ENCODE measurements at places on chromosomes 2 and 18.

GRCh38 chr2:10665833-10666232 is 23.9 kb downstream of the NOL10 start:
- no peak for DNase-seq

GRCh38 chr2:12416600-12416999 is 300.1 kb upstream of the TRIB2 start:
- DNase-seq: peak; percentile 12

DNA sequence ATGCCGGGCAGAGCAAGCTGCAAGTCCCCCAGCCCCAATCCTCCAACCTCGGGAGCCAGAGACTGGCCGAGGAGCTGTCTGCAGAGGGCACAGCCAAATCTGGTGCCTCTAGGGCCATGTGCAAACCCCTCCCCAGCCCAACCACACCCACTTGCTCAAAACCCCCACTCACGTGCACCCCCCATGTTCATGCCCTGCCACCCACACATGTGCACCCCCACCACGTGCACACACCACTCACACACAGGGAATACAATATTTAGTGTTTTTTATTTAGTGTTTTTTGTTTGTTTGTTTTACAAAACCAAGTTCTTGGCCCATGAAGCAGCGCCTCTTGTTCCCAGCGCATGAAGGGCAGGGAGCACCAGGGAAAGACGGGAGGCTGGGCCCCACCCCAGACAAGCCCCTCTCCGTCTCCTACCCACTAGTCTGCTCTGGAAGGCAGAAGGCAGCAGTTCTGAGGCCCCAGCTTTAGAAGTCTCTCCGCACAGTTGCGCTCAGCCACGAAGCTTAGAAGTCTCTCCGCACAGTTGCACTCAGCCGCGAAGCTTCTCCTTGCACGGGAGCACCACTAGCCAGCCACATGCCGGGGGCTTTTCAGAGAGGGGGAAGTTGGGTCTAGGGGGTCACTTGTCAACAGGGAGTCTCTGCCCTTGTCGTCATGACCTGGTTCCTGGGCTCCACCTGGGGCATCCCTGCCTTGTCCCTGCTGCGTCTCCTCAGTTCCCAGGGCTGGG is 276.1 kb upstream of the HDAC4 start:
- DNase-seq: no peak

DNA sequence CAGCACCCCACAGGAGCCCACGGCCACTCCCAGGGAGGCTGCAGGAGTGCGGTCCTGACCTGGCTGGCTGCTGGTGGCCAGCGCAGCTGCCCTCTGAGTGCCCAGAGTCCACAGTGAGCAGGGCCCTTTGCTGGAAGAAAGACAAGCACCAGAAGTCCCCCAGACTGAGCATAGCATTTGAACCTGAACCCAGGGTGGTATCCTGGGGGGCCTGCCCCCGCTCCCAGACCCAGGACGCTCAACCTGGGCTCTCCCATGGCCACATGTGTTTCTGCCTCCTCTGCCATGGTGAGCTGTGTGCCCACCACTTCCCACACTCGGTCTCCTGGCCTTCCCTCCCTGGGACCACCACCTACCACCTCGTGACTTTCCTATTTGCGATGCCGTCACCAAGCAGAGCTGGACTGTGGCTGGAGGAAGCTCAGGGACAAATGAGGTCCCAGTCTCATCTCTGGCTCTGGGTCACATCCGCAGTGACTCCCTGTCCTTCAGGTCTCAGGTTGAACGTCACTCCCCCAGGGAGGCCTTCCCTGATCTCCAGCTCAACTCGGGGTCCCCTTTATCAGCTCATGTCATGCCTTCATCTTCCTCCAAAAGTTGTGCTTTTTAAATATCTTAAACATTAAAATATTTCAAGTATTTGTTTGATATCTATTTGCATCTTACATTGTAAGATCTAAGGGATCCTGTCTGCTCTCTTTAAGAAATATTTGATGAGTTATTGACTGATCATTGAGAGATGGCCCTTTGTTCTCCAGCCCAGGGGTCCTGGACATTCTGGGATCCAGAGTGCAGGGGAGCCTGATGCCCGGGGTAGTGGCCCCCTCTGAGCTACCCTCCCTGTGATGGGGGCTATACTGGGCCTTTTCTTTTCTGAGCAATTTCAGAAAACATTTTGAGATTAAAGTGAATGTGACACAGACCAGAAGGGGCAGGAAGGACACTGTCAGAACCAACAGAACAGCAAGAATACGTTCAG is 16.4 kb upstream of the GPR55 start:
- no peak for DNase-seq

DNA sequence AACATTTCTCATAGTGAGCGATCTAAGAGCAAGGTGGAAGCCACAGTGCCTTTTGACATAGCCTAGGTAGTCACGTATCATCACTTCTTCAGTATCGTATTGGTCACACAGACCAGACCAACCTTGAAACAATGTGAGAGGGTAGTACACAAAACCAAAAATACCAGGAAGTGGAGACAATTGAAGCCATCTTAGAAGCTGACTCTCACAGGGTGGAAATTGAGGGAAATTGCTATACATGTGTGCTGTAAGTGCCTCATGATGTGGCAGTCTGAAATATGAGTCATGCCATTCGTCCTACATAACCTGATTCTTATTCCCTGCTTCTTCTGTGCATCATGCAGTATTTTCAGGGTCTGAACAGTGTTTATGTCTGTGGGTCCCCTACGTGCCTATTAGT is 62.3 kb upstream of the STON1 start:
- no peak for DNase-seq

DNA sequence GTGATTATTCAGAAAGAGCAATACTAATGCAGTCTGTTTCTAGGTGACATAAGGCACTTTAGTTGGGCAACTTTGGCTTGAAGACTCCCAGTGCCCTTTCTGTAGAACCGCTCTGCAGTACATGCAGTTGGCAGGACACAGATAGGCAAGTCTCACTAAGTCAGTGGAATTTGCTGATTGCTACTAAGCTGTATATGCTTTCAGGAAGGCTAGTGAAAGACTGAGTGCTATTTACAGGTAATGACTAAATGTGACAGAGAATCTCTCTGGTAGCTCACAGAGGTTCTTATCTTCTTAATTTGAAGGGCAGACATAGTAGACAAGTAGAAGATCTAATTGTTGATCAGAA is 243.0 kb downstream of the WDPCP start:
- DNase-seq: no peak

- DNase-seq: no peak
Observed at GRCh38 chr2:226573158-226573557, 226.5 kb downstream of the IRS1 start.

DNA sequence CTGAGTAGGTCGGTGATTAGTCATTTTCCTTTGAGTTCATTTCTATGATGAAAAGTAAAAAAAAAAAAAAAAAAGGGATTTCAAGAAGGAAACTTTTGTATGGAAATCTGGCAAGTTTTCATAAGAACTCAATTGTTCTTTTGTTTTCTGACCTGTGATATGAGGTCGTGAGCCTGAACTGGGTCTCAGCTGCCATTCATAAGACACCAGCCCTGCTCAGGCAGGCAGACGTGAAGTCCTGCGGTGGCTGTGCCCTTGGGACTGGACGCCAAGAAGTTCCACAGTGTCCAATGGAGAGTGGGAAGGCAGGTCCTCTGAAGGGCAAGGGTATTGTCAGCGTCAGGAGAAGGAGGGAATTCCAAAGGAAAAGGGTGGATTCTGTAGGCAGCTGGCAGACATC is 183.9 kb downstream of the NCK2 start:
- no peak for DNase-seq

GRCh38 chr2:110120171-110121051 is 4.8 kb upstream of the MALL start:
- no peak for DNase-seq

GRCh38 chr18:68520406-68521075 is 194.4 kb downstream of the TMX3 start:
- DNase-seq: no peak

DNA sequence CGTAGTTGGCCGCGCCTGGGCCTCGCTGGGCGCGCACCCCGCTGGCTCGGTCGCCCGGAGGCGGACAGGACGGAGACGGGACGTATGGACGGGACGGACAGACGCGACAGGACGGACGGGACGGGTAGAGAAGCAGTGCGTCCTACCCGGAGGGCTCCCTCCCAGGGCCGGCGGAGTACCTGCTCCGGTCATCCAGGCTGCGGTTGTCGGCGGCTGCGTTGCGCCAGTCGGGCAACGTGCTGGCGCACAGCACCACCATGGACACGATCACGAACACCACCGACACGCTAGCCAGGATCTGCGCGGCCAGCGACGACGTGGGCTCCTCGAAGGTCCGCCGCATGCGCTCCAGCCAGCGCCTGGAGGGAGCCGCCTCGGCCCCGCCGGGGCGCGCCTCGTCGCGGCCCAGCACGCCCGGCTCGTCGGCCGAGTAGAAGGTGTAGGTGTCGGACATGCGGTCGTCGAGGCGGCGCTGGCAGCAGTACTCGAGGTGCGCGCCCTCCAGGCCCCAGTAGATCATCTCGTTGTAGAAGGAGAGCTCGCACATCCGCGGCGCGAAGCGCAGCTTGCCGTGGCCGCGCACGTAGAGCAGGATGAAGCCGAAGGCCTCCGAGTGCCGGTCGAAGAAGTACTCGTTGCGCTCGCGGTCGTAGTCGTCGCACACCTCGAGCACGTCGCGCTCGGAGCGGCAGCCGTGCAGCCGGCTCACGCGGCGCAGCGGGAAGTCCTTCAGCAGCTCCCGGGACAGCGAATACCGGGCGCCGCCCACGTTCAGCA is 903 bp downstream of the KCNG3 start:
- no peak for DNase-seq

DNA sequence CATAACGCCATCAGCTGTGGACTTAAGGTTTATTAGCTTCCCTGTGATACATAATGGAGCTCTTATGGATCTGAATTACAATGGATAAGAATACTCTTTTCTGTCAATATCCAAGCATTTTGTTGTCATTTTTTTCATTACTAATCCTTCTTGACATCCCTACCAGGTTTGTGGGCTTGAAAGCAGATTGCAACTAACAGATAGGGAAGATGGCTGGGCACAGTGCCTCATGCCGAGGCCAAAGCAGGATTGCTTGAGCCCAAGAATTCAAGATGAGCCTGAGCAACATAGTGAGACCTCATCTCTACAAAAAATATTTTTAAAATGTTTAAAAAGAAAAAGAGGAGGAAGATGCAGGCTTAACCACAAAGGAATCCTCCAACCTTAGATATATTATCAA is 42.4 kb downstream of the ASXL2 start:
- DNase-seq: no peak

DNA sequence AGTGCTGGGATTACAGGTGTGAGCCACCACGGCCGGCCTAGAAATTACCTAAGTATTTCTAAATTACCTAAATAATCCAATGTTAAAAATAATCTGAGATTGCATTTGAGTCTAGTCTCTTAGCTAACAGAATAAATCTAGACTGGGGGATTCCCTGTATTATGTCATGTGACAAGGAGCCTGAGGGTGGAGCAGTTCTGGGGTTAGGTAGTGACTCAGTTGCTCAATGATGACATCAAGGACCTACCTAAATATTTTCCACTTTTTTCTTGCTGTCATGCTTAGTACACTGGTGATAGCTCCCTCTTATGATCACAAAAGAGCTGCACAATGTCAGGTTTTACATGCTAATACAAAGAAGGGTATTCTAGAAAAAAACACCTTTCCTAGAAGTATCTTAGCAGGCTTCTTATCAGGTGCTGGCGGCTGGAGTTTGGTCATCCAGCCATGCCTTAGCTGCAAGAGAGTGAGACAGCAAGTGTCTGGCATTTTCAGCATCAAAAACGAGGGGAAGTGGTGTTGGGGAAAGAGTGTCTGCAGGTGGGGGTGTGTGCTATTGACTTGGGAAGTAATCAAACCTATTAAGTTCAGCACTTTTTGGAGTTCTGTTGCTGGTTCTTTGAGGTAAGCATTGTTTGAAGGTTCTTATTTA is 17.5 kb upstream of the CEP192 start:
- DNase-seq: no peak

DNA sequence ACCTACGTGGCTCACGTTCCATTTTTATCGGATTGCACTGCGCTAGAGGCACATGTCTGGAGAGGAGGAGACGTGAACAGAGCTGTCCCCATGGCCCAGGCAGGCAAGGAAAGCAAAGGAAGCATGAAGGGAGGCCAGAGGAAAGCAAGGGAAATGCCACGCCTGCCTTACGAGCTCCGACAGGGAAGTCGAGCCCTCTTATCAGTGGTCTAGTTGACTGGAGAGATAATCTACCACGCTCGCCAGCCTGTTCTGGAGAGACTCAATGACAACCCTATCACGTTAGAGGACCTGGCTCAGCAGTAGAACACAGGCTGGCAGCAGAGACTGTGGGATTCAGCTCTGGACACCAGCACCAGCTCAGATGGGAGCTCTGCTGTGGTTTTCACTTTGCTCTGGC is 202.6 kb upstream of the ID2 start:
- no peak for DNase-seq

DNA sequence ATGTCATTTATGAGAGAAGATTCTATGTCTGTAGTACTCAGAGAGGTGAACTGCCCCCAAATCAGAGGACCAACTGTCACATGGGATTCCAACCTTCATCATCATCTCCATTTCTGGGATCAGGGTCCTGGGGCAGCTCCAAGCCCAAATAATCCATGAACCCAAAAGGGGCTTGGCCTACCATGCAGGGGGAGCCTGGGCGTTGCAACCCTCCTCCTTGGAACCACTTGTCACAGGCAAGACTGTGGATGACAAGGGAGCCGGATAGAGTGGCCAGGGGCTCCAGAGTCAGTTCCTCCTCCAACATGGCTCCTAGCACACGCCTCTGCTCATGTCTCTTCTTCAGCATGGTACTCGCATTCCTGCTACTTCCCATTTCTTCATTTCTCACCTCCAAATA is 7.9 kb downstream of the CTLA4 start:
- no peak for DNase-seq

GRCh38 chr2:5777131-5777535 is 84.9 kb downstream of the SOX11 start:
- DNase-seq: no peak

GRCh38 chr2:229201521-229201920 is 69.6 kb downstream of the PID1 start:
- DNase-seq: no peak

DNA sequence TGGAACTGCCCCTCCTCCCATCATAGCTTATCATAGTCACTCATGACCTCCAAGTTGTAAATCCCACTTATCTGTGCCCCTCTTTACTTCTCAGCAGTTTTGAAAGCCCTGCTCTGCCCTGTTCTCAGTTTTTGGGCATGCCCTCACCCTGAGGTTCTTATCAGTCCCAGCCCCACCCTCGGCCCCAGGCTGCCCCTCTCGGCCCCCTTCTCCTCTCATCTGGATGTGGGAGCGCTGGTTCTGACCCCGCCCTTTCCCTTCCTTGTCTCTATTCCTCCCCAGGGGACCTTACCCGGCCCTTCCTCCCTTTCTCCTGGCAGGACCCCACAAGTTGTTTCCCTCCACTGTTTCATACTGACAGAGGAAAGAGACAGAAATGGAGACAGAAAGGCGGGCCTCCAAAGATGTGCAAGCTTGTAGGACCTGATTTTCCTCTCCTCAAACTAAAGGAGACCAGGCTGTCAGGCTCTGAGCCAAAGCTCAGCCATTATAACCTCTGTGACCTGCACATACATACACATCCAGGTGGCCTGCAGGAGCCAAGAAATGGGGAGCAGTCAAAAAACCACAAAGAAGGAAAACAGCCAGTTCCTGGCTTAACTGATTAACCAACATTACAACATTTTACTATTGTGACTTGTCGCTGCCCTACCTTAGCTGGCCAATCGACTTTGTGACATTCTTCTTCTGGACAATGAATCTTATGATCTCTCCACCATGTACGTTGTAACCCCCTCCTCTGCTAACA is 171.0 kb upstream of the HS6ST1 start:
- no peak for DNase-seq

- DNase-seq: no peak
Observed at GRCh38 chr2:172917716-172918115, 157.9 kb upstream of the MAP3K20 start.

Data from hematopoietic multipotent progenitor cell treated with erythropoietin and hydrocortisone succinate and interleukin-3 and kit ligand, for 17 days (in vitro differentiated cells).